ENCODE measurements at places on chromosomes 3 and 15.

DNA sequence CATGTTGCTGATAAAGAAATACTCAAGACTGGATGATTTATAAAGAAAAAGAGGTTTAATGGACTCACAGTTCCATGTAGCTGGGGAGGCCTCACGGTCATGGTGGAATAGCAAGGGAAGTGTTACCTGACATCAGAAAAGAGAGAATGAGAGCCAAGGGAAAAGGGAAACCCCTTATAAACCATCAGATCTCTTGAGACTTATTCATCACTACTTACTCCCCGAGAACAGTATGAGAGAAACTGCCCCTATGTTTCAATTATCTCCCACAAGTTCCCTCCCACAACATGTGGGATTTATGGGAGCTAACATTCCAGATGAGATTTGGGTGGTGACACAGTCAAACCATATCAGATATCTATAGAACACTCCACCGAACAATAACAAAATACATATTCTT is 904.6 kb downstream of the PDCD6IP start:
- DNase-seq = no peak

DNA sequence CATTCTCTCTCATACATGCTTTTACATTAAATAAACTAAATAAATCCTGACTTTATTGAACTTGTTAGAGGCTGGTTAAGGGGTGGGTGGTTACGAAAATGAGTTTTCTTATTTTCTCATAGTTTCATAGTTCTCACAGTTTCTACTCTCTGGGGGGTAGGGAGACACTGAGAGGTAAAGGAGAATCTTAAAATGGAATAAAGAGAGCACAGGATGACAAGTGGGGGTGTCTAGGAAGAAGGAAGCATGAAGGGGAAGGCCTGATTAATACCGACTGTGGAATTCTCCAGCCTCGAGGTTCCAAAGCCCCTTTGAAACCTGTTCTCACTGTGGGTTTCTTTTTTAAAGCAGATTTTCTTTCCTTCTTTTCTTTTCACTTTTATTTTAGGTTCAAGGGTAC is 66.4 kb upstream of the TRA2B start:
- DNase-seq = no peak

DNA sequence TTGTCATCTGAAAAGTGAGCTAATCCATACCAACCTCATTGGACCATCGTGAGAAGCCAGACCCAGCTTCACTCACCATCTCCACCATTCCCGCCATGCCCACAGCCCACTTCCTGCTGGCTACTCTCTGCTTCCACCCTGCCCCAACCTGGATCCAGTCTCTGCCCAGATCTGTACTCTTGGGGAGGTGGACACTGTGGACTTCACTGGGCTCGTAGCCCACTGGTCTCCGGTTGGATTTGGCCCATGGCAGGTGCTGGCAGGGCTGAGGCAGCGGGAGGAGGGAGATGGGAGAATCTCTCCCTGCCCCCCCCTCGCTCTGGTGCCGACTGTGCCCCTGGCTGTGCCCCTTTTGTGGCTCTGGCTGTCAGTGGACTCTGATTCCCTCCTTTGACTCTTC is 193.8 kb downstream of the ABHD5 start:
- no peak for DNase-seq

DNA sequence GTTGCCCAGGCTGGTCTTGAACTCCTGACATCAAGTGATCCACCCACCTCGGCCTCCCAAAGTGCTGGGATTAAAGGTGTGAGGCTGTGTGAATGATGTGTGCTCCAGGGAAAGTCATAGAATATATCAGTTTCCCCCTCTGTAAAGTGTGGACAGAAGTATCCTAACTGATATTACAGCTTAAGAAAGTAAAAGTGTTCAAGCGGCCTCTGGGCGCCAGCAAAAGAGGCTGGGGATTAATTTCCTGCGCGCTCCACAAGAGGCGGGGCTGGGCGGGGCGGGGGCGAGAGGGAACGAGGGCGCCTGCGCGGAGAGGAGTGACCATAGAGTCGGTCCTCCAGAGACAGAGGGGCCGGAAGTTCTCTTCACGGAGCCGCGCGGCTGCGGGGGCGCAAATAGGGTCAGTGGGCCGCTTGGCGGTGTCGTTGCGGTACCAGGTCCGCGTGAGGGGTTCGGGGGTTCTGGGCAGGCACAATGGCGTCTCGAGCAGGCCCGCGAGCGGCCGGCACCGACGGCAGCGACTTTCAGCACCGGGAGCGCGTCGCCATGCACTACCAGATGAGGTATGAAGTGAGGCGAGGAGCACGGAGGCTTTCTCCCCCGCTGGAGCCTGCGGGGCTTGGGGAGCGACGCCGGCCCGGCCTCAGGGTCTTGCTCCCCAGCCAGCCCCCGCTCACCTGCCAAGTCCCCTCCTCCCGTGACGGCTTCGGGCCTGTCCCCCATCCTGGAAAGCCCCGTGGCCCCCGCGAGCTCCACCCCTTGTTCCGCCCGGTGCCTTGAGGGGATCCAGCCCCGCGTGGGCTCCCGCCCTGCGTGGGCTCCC is at the start of gene JAGN1:
TSS of gene JAGN1 (plus strand) at position 362 of the 823 bp plus-strand sequence. CDS start at position 475, 113 bp downstream.
- DNase-seq = peak; percentile 86

DNA sequence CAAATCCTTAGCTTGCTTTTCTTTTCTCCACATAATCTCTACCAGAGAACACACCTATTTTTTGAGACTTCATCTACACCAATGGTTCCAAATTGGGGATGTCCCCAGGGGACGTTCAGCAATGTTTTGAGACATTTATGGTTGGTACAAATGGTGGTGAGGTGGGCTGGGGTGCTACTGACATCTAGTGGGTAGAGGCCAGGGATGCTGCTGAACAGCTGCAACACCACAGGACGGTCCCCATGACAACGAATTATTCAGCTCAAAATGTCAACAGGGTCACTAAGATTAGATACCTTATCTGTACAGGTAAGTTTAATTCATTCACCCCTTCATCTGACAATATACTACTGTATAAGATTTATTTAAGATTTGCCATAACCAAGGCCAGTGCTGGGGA is 14.4 kb downstream of the GK5 start:
- DNase-seq = no peak

DNA sequence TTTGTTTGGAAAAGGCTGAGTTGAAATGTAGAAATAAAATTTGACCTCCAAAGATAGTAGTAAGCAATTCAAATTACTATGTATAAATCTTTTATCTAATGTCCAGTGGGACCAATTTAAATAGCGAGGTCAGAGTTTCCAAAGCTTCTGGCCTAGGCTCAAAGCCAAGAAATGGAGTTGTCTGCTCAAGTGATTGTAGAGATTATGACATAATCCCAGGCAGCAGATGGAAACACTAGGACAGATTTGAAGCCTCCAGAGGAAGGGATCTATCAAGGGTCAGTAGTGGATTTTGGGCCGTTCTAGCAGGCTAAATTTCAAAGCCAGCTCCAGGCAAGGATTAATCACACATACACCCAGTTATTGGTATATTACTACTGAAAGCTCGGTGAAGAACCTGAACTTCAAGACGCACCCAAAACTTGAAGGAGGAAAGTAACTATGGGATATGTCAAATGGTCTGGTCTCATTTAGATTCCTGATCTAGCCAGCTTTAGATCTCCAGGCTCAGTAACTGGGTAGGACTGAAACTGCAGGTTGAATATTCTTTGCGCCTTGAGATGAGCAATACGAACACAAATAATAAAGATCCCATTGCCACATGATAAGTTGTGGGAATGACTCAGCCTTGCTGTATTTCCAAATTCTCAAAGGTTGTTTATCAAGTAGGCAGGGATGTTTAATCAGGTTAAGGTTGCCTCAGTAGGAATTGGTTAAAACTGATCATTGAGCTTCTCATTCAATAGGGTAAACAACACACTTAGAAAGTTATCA is 30.9 kb upstream of the ARRDC4 start:
- DNase-seq = no peak

GRCh38 chr3:33114622-33115023 is 809 bp downstream of the CRTAP start:
- no peak for DNase-seq

- DNase-seq = no peak
Observed at GRCh38 chr15:51112078-51112477, 17.4 kb upstream of the TNFAIP8L3 start.

GRCh38 chr3:196942915-196943277 is 568 bp upstream of the NCBP2 start:
- DNase-seq = no peak

DNA sequence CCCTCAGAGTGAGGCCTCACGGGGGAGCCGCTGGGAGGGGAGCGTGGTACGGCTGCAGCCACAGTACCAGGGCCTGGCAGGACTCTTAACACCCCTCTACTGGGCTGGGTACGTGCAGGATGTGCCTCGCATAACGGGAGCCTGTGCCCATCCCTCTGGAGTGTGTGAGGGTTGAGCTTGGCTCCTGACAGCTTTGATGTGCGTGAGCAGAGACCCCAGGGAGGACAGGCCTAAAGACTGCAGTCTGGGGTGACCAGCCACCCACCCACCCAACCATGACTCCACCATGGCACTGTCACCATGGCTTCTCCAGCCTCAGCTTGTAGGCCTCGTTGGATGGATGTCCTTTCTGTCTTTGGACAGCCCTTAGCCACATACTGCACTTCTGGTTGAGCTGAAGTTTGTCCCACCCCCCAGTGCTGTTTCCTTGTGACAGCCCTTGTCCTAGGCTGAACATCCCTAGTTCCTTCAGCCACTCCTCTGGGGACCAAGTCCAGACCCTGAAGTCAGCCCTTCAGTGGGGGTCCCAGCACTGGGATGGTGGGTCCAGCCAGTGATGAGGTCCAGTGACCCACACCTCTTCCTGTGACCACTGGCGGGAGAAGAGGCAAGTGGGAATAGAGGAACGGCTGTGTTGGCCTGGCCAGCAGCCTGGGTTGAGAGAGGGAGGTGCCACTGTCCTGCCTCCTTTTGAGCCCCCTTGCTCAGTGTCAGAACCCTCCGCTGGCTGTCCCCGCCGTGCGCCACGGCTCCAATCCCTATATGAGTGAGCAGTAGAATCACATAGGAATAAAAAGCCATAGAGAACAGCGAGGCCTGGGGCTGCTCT is 6.1 kb downstream of the GLYCTK start:
- no peak for DNase-seq

- no peak for DNase-seq
Observed at GRCh38 chr15:31347067-31347975, 20.7 kb downstream of the KLF13 start.

GRCh38 chr3:8438507-8439079 is 63.0 kb upstream of the LMCD1 start:
- DNase-seq = no peak

- no peak for DNase-seq
Observed at GRCh38 chr15:40452296-40453090, 11.7 kb downstream of the BAHD1 start.

DNA sequence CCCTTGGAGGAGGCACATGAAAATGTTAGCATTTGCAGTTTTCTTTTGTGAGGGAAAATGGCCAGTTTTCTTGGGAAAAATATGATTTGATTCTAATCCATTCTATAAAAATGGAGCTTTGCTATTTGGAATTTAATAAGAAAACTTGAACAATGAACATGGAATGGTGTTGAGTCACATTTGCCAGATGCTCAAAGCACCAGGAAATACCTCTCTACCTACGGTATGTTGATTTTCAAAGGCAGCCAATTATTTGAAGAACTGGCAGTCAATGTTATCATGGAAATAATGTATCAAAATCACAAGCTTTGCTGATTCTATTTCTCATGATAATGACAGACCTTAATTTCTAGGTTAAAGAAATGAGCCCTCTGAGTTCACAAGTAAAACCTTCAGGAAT is 14.9 kb downstream of the NME9 start:
- DNase-seq = no peak

DNA sequence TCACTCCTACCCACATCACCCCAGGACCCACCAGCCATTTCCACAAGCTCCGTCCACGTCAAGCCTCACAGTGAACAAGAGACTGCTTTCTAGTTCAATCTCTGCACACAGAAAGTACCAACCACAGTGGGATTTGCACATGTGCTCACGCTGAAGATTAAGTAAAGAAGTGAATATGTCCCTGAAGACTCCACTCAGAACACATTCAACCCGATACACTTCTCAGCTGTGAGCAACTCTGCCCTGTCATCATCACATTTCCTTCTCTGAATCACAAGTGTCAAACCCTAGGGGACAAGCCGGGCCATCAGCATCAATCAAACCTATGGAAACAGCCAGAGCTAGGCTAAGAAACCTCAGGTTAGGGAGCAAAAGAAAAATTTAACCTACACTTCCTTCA is 1.9 kb downstream of the STIMATE start:
- no peak for DNase-seq

DNA sequence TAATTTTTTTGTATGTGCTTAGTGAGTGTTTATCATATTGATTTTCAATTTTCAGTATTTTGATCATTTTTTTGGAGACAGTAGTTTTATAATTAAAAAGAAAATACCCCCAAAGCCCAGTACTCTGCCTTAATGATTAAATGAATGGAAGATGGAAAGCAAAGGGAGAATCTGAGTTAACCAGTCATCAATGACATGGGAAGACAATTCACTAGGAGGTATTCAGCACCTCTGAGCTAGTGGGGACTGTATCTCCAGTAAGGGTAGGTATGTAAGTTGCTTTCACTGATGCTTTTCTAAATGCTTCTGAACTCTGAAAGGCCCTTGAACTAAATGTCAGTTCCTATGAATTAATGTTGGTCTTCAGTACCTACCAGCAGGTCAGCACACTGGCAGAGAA is 590.4 kb upstream of the DPPA4 start:
- DNase-seq = no peak

GRCh38 chr3:39668420-39668819 is 141.0 kb upstream of the MYRIP start:
- no peak for DNase-seq

DNA sequence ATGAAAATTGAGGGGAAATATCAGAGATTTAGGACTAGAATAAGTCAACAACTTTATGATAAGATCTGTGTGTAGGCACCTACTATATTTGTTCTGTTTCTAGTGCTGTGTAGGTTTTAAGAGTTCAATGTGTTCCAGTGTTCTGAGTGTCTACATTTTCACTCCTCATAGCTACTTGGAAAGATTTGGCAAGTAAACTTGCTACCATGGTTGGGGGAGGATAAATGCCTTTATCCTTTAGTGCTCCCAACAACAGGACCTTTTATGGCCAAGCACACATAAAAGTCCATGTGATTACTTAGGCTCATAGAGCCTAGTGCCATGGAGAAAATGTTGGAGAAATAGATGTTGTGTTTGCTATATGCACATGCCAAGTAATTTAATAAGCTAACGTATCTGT is 64.0 kb downstream of the LYSMD4 start:
- DNase-seq = no peak

GRCh38 chr3:27861046-27862036 is 139.2 kb upstream of the EOMES start:
- no peak for DNase-seq

- DNase-seq = no peak
Observed at GRCh38 chr15:35040339-35041255, 44.5 kb downstream of the NANOGP8 start.

- DNase-seq = no peak
Observed at GRCh38 chr15:100461049-100461448, 67.7 kb downstream of the CERS3 start.

- no peak for DNase-seq
Observed at GRCh38 chr3:88678747-88679146, 428.7 kb upstream of the EPHA3 start.

- DNase-seq = no peak
Observed at GRCh38 chr3:59374818-59375211, 325.0 kb upstream of the CFAP20DC start.

DNA sequence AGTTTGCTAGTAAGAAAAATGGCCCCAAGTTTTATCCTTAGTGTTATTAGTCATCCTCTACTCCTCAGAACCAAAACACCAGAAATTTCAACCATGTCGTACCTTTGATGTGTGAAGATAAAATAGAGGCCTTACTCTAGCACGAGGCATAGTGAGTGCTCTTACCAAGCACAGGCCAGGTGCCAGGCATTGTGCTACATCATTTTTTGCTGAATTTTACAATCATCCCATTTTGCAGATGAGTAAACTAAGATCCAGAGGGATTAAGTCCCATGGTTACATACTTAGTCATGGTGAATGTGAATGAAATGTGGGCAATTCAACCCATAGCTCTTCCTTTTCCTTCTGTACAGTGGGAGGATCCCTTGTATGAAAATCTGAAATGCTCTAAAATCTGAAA is 15.2 kb downstream of the LMCD1 start:
- no peak for DNase-seq

Measured in activated CD4-positive, alpha-beta T cell treated with anti-CD3 and anti-CD28 coated beads, Interleukin-2, amount 50 U/mL, for 24 hours (primary cell).